Fibroblast of skin of abdomen (primary cell): ENCODE measurements at places on chromosomes 11 and 22.

GRCh38 chr22:40383905-40384304, 13.5 kb downstream of the SGSM3 start:
- DNase-seq: peak; percentile 31

DNA sequence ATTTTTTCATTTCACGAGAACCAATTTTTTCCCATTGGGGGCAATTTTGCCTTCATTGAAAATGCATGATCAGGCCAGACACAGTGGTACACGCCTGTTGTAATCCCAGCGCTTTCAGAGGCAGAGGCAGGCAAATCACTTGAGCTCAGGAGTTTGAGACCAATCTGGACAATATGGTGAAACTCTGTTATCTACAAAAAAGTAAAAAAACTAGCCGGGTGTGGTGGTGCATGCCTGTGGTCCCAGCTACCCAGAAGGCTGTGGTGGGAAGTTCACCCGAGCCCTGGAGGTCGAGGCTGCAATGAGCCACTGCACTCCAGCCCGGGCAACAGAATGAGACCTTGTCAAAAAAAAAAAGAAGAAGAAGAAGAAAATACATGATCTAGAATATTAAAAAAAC, 19.2 kb upstream of the UPK3A start:
- DNase-seq: no peak

DNA sequence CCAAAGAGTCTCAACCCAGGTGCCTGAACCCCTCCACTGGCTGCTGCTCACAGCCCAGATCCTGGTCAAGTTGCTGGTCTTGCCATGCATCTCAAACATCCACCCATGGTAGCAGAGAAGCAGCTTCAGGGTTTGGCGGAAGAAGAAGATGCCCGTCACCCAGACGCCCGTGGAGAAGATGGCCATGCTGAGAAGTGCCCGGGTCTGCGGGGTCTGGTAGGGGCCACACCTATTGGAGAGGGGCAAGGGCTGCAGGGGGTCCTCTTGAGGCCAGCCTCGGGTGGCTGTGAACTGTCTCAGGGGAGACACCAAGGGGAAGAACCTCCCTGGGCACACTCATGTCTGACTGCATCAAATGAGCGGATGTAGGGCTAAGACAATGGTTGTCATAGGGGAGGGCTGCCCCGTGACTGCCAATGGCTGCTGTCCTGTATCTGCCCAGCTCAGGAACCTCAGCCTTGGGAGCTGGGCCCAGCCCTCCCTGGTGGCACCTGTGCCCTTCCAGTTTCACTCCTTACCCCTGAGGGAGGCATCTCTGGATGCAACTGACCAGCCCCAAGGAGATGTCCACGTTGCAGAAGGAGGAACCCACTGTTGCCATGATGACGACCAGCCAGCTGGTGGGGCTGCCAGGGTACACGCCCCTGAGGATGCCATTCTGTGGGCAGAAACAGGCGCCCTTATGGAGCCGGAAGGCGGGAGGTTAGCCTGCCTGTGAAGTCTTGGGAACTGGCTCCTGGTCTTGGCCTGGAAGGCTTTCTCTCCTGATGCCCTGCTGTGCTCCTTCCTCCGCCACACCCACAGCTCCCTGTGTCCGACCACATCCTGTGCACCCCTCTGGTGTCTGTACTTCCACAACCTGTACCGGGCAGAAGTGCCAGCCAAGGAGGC, 1.2 kb downstream of the CPT1B start:
- DNase-seq: no peak

DNA sequence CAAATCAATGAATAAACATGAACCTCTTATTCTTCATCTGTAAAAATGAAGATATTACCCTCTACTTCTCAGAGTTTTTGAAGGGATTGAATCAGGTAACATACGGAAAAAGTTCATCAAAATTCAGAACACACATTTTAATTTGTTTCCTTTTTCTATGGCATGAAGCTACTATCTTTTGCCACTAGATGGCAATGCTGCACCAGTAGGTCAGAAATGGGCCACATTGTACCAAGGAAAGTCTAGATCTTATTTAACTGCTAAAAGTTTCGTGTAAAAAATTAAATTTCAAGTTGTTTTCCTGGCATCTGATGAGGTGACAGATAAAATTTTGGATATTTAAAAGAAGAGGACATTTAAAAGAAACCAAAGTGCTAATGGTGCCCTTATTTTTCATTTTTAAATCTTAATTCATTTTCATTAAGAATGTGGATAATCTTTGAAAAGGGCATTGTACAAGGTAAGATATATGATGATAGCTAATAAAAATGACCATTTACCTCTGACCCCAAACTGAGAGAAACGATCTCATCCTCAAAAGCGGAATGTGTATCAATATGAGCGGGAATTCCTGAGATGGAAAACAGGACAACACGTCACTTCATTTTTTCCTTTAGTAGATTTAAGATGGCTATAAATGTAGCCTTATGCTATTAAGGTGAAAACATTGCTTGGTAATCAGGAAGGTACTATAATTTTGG, 16.1 kb downstream of the ALKBH8 start:
- peak; percentile 41 for DNase-seq
